ENCODE measurements at places on chromosomes 6 and 20.

- no peak for DNase-seq
Observed at GRCh38 chr6:157172231-157172701, 151.1 kb downstream of the TMEM242 start.

DNA sequence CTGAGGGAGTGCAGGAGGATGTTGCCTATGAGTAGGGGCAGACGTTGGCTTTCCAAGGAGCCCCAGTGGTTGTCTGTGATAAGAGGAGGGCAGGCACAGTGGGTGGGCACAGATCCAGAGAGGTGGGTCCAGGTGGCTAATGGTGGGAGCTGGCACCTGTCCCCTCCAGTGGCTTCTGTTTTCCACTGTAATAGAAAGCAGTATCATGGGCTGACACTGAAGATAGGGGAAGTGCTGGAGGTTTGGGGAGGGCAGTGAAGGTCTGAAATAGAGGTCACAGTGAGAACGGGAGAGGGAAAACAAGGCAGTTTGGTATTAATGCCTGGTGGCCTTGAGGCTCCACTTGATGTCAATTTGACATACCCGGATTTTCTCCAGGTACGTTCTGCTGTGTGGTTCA lies 10.5 kb upstream of the TXNDC5 start:
- DNase-seq = no peak

DNA sequence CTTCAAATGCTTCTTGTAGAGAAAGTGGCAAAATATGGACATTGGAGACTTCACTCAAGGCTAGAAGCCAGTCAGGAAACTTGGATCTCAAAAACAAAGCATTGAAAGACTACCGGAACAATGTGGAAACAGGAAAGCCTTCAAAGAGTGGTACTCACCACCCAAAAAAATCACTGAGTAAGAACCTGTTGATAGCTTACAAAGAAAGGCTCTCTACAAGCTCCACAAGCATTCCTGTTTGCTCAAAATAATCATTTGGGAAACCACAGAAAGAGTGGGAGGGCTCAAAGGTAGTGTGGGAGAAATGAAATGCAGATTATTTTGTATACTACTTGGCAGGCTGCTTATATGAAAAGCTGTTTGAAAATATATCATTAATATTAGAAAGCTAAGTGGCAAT lies 9.5 kb upstream of the DST start:
- no peak for DNase-seq

- no peak for DNase-seq
Observed at GRCh38 chr20:8427419-8428040, 295.5 kb downstream of the PLCB1 start.

GRCh38 chr6:44487002-44487401 lies 99.5 kb downstream of the CDC5L start:
- no peak for DNase-seq

- DNase-seq = no peak
Observed at GRCh38 chr6:134464690-134465411, 146.9 kb upstream of the SGK1 start.

Measured in AG09319 (cell line).